ENCODE measurements at places on chromosomes 3 and 15. TPM values are rescaled to one million over a fixed set of nuclear protein-coding genes. Genes with fewer than 3 reads are reported as not detected.

The CDCP1 gene
- 1.6 TPM for polyA plus RNA-seq

The EDC3 gene
- polyA plus RNA-seq = 41.8 TPM

The C3orf70 gene
- polyA plus RNA-seq = 6.8 TPM

The ADAMTSL3 gene
- polyA plus RNA-seq = 3.2 TPM

The MCTP2 gene
- 21.8 TPM for polyA plus RNA-seq

The SLC38A3 gene
- 7.2 TPM for polyA plus RNA-seq

The FGD5 gene
- 27.7 TPM for polyA plus RNA-seq

The PLS1 gene
- polyA plus RNA-seq = 28.2 TPM

The GPR62 gene
- 0.83 TPM for polyA plus RNA-seq

The GOLGA6L25 gene
- not detected for polyA plus RNA-seq

The ADAM10 gene
- 277 TPM for polyA plus RNA-seq

The ZNF770 gene
- 68.9 TPM for polyA plus RNA-seq

The INKA1 gene
- polyA plus RNA-seq = 10.0 TPM

The C2CD4A gene
- 0.34 TPM for polyA plus RNA-seq

The TIPARP gene
- polyA plus RNA-seq = 25.2 TPM

The LIPC gene
- polyA plus RNA-seq = 17.6 TPM

The KIF15 gene
- 21.2 TPM for polyA plus RNA-seq

The CD200 gene
- 41.6 TPM for polyA plus RNA-seq

The SCAANT1 gene
- polyA plus RNA-seq = 1.1 TPM

The PRRT3 gene
- 4.8 TPM for polyA plus RNA-seq

The PLXNB1 gene
- polyA plus RNA-seq = 200 TPM

The SSR3 gene
- polyA plus RNA-seq = 155 TPM

The PLA1A gene
- 7.2 TPM for polyA plus RNA-seq

The FBXO40 gene
- 0.03 TPM for polyA plus RNA-seq

The C3orf85 gene
- 21.3 TPM for polyA plus RNA-seq

The CLASP2 gene
- polyA plus RNA-seq = 66.5 TPM

The REC114 gene
- not detected for polyA plus RNA-seq

The TMEM212 gene
- polyA plus RNA-seq = 0.08 TPM

The CCDC71 gene
- polyA plus RNA-seq = 20.2 TPM

The NEK10 gene
- 2.2 TPM for polyA plus RNA-seq

The MASP1 gene
- 9.7 TPM for polyA plus RNA-seq

The DPPA2 gene
- 0.93 TPM for polyA plus RNA-seq

The NMB gene
- 4.6 TPM for polyA plus RNA-seq

The OR4M2 gene
- not detected for polyA plus RNA-seq

The BTLA gene
- polyA plus RNA-seq = 0.72 TPM

The ROBO1 gene
- 106 TPM for polyA plus RNA-seq

The PPP1R14D gene
- polyA plus RNA-seq = 0.61 TPM

The RASGRF1 gene
- polyA plus RNA-seq = 0.43 TPM

The HDGFL3 gene
- polyA plus RNA-seq = 78.0 TPM

The AMOTL2 gene
- 79.8 TPM for polyA plus RNA-seq

The FES gene
- polyA plus RNA-seq = 18.9 TPM

The NKTR gene
- 83.8 TPM for polyA plus RNA-seq

The CAMKV gene
- polyA plus RNA-seq = 0.17 TPM

The RLBP1 gene
- not detected for polyA plus RNA-seq

The FOXL2NB gene
- 0.06 TPM for polyA plus RNA-seq

The DPP8 gene
- 25.3 TPM for polyA plus RNA-seq

The LYZL4 gene
- not detected for polyA plus RNA-seq

The C3orf22 gene
- 0.17 TPM for polyA plus RNA-seq

The SERINC4 gene
- 0.49 TPM for polyA plus RNA-seq

The MAP1A gene
- polyA plus RNA-seq = 6.6 TPM
